Stimulated activated CD8-positive, alpha-beta memory T cell treated with anti-CD3 and anti-CD28 coated beads, Interleukin-15, amount 100 ng/mL, for 24 hours (primary cell): ENCODE measurements at places on chromosomes 4 and X.

DNA sequence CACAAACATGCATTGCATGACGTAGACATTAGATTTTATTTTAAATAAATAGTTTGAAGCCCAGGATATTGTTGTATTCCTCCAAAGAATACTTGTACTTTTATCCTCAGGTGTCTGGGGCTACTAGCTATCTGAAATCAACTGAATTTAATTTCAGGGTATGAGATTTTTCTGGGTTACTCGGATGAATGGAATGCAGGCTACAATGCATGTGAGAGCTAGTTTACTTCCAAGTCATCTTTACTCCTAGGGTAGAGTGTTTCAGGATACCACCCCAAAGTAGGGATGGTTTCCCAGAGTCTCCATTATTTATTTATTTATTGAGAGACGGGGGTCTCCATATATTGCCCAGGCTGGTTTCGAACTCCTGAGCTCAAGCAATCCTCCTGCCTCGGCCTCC, 66.4 kb downstream of the HPRT1 start:
- DNase-seq: no peak

GRCh38 chrX:154457491-154458115, 478 bp upstream of the PLXNA3 start:
- DNase-seq: no peak

GRCh38 chrX:112714357-112714918, 34.7 kb upstream of the LHFPL1 start:
- no peak for DNase-seq

- DNase-seq: no peak
Observed at GRCh38 chrX:110086916-110087484, 84.1 kb downstream of the TMEM164 start.

GRCh38 chrX:66399273-66399672, 235.2 kb downstream of the HEPH start:
- no peak for DNase-seq

DNA sequence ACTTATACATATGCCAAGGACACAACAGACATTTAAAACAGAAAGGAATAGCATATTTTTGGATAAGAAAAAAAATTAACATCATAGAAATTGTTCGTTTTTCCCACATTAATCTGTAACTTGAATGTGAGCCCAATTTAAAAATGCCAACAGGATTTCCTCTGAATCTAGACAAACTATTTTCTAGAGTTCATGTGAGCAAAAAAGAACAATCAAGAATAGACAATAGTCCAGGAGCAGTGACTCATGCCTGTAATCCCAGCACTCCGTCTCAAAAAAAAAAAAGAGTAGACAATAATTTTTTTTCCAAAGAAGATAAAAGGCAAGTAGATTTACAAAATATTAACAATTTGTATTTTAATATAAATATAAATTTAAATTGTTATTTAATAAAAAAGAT, 73.7 kb upstream of the DUSP21 start:
- no peak for DNase-seq
